ENCODE measurements at places on chromosomes 1 and 21.
A peak's percentile ranks its signal among the peaks of the same experiment; 100 is the strongest.

GRCh38 chr1:193402977-193403376 lies 216.6 kb upstream of the B3GALT2 start:
- DNase-seq = no peak

GRCh38 chr1:81237473-81238089 lies 563.2 kb upstream of the ADGRL2 start:
- no peak for DNase-seq

- DNase-seq = no peak
Measured at GRCh38 chr1:241837416-241837815, 10.6 kb upstream of the EXO1 start.

GRCh38 chr21:39072468-39072867 lies 110.8 kb downstream of the PSMG1 start:
- DNase-seq = no peak

GRCh38 chr1:12338017-12338416 lies 108.2 kb downstream of the VPS13D start:
- no peak for DNase-seq

- no peak for DNase-seq
Measured at GRCh38 chr1:218481116-218481775, 136.1 kb downstream of the TGFB2 start.

GRCh38 chr1:148309940-148310500 lies 157.9 kb upstream of the NBPF11 start:
- DNase-seq = no peak

- no peak for DNase-seq
Measured at GRCh38 chr1:53001128-53001527, 60.9 kb upstream of the PODN start.

GRCh38 chr1:27616441-27616840 lies 12.5 kb upstream of the AHDC1 start:
- DNase-seq = no peak

DNA sequence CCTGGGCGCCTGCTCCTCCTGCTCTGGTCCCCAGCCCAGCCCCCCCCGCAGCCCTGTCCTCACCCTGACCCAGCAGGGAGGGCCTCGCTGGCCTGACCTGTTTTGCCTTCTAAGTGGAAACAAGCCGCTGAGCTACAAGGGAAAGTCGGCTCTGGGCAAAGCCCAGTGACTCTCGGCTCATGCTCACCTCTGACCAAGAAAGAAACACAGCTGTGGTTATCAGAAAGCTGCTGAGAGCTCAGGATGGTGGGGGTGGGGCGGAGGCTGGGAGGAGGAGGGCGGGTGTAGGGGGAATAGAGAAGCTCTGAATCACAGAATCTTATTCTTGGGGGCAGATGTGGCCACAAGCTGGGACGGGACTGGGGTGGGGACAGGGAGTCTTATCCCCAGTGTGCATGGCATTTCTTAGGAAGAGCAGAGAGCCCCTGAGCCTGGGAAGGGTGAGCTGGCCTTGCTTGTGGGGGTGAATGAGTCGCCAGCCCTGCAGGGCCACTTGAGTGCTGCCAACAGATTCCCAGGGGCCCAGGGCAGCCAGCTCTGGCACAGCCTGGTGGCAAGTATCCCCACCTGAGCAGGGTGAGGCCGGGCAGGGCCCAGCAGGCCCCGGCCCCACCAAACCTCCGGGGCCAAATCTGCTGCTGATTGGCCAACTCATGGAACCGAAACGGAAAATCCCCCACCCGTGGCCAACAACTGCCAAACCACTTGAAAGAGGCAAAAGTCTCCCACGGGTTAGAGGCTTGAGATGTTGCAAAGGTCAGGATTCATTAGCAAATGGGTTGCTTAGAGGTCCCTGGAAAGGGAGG lies 120.6 kb downstream of the SPSB1 start:
- peak; percentile 70 for DNase-seq

DNA sequence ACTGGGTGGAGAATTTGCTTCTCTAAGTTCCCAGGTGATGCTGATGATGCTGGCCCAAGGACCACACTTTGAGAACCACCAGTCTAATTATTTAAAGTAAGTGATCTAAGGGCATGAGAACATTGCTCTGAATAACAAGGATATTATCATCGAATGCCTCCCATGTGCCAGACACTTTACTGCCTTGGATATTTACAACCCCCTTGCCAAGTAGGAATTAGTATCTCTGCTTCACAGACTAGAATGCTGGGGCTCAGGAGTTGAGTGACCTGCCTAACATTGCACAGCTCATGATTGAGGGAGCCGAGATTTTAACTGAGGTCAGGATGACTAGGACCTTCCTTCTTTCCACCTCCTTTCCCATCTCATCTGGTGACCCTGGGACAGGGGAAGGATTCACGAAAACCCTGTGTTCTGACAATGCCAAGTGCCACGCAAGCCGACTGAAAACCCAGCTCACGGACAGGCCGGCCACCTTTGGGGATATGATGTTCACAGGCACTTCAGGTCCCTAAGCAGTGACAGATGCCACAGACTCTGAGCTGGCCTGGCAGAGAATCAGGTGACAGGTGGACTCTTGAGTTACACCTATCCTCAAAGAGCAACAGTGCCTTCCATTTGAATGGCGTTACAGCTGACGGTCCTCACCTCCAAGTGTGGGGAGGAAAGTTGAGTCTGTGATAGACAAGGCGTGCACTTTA lies 230.7 kb downstream of the TOMM20 start:
- no peak for DNase-seq

DNA sequence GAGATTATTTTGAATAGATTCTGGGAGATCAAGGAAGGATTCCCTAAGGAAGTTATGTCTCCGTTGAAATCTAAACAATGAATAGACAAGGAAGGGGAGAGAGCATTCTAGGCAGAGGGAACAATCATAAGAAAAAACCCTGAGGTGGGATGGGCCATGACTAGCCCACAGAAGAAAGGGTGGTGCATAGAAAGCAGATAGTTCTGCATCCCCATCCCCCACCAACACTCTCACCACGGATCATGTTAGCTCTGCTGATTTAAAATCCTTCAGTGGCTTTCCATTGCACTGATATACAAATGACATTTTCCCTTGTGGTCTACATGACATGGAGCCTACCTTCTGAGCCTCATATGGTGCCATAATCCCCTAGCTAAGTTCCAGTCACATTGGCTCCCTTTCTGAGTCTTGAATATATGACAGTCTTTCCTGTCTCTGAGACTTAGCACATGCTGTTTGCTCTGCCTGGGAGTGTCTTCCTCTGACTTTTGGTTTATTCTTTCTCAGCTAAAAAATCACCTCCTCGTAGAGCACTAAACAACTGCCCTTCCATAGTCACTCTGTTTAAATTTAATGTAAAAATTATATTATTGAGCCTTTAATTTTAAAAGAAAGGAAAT lies 15.2 kb downstream of the SCMH1 start:
- no peak for DNase-seq

DNA sequence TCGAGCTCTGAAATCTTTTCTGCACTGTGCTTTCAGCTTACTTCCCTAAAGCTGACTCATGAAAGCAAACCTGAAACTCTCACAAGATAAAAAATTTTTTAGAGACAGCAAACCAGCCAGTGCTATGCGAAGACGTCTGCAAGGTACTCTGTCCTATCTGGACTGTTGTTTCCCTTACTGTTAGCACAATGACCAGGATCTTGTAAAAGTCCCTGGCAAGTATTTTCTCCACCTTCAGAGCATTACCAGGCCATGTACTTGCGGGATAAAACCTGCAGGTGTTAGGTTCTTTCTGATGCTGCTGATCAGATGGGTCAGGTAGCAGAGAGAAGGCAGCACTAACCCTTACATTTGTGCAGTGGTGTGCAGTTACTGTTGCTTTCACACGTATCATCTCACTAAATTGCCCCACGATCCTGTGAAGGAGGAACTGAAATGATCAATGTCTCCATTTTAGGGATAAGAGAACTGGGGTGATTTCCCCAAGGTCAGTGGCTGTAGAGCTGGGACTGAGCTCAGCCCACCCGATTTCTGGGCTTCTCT lies 56.6 kb downstream of the PLXNA2 start:
- DNase-seq = no peak

- no peak for DNase-seq
Measured at GRCh38 chr1:78440381-78440793, 50.4 kb upstream of the PTGFR start.

DNA sequence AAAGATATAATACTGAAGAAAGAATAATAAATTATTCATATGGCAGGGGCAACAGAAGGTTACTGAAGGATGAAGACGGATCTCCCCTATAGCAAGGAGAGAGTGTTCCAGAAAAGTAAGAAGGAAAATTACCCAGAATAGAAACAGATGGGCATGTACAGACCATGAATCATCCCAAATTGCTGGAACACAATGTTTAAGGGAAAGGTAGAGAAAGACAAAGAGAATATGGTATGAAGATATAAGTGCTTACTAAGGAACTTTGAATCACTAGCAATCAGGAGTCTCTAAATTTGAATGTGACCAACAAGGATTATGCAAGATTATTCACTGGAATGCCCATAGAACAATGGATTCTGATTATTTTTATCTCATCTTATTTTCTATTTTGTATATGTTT lies 375.4 kb downstream of the COL11A1 start:
- DNase-seq = no peak

- DNase-seq = no peak
Measured at GRCh38 chr1:247411621-247412327, 4.2 kb upstream of the NLRP3 start.

DNA sequence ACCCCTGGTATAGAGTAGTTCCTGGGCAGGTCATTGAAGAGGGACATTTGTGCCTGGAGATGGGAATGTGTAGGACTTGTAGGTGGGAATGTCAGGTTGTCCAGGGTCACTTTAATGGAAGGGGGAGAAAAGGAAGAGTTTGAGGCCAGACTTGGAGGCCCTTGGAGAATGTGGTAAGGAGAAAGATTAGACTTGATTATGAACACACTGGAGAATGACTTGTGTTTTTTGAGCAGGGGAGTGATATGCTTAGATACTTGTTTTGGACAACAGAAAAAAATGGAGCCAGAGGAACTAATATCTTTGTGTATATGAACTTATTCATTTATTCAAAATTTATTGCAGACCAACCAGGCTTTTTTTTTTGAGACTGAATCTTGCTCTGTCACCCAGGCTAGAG lies 17.9 kb downstream of the ELAPOR1 start:
- DNase-seq = no peak

GRCh38 chr1:7341145-7341905 lies 429.8 kb upstream of the VAMP3 start:
- DNase-seq = no peak

DNA sequence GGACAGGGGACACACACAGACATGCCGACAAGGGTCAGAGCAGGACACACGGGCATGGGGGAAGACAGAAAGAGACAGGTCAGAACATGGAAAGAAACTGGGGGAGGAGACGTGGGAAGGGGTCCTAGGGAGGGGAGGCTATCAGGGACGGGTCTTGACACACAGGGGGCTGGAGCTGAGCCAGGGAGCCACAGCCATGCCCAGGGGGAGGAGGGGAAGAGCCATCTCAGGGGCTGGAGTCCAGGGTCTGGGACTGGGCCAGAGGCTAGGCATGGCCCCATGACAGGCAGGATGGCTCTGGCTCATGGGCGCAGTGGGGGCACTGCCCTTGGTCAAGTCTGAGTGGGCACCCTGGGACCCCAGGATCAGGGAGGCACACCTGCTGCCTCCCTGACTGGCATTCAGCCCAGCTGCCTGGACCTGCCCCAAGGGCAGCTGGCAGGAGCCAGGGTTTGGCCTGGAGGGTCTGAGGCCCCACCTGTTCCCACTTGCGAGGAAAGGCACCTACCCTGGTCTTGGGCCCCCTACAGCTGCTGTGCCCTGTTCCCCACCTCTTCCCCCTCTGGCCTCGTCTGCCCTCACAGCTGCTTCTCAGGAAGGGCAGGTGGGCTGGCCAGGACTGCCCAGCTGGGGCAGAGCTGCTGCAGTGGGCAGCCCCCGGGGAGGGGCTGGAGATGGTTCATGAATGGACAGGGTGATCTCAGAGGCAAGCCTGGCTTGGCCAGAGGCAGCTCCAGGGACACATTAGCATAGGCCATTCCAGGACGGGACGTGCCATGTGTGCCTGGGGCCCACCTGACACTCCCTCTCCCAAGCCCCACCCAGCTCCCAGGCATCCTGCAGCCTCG lies 42.9 kb downstream of the HSPG2 start:
- no peak for DNase-seq

DNA sequence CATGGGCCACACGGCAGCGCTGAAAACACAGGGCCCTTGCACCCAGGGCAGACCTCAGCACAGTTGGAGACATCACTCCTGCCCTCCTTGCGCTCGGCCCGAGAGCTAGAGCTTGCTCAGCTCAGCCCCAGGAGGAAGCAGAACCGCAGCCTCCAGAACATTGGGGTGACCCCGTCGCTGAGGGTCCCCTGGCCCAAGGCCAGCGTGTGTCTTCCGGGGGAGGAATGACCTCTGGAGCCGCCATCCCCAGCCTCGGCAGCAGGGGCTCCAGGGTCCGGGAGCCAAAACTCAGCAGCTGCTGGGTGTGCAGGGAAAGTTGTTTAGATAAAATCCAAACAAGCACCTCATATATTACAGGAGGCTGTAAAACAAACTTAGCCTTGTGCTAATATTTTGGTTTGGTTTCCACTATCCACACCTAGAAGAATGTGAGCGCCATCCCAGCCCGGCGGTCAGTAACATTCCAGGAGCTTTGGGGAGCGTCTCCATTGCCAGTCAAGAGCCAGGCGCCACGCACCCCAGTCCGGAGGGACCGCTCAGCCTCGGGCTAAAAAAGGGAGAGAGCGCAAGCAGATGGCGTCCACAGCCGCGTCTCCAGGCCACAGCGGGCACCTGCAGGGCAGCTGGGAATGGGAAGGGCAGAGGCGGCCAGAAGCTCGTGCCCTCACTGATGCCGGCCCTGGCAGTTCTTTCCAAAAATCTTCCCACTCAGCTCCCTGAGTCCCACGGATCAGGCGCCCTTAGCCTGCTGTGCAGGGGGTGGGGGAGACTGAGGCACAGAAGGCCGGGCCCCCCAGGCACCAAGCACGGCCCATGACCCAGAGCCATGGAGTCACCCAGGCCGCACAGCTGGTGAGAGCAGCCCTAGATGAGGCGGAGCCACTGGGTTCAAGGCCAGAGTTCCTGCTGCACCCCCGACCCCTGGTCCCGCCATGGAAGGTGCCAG lies 52.0 kb downstream of the SLX9 start:
- no peak for DNase-seq

- DNase-seq = no peak
Measured at GRCh38 chr1:62832276-62832675, 48.3 kb downstream of the ATG4C start.

- no peak for DNase-seq
Measured at GRCh38 chr1:110043016-110043415, 8.6 kb downstream of the STRIP1 start.

DNA sequence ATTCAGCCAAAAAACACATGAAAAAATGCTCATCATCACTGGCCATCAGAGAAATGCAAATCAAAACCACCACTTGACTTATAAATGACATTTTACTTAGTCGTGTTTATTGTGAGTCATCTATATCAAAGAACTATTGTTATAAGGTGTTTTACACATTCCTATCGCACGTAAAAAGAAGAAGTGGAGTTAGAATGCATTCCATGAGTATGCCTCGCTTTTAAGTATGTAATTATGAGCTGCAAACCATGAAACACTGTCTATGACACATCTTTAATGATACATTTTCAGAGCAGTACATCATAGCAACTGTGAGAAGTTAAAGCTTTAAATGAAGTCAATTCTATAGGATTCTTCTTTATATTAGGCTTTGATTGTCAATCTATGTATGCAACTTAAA lies 614.3 kb upstream of the ADAMTS5 start:
- no peak for DNase-seq

GRCh38 chr1:46285730-46286477 lies 17.5 kb downstream of the LRRC41 start:
- peak; percentile 24 for DNase-seq

Measured in stimulated activated CD4-positive, alpha-beta T cell treated with anti-CD3 and anti-CD28 coated beads, Interleukin-4, amount 100 ng/mL, for 1 hour (primary cell).